ENCODE measurements at places on chromosomes 4 and X. TPM values are rescaled to one million over a fixed set of nuclear protein-coding genes. Genes with fewer than 3 reads are reported as not detected.
A peak's percentile ranks its signal among the peaks of the same experiment; 100 is the strongest.

AIFM1 gene
- 39.6 TPM for total RNA-seq

CSAG1 gene
- 1.2 TPM for total RNA-seq

EPHA5 gene
- total RNA-seq: 1.3 TPM

DNA sequence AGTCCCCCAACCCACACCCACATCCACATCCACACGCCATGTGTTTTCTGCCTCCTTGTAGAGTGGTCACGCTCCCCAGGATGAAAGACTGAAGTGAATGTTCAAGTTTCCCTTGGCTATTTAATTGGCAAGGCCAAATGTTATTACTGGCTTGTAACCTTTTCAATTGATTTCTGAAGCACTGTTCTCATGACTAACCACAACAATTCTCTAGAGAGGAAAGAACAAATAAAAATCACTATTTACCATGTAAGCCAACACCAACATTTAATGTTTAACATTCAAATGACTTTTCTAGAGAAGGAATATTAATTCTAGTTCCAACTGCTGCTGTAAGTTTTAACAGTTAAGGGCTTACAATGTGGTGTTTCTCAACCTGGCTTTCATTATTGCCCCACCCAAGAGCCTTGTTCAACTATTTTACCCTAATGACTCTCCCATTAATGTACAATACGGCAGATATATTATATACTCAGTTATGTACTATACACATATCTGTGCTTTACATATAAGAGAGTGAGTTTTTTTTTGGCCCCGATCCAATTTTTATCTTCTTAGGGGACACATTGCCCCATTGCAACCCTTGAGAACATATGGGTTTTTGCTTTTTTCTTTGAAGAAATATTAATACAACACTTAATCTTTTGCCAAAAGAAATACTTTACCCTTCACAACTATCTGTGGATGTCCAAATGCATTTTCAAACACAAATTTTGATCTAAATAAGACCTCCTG, 46.5 kb downstream of the RELL1 start:
- H3K27ac ChIP-seq: no peak overlapping the region
- no peaks in the 10 kb centered on the region for H3K36me3 ChIP-seq
- DNase-seq: no peak
- no peaks in the 10 kb centered on the region for H3K4me1 ChIP-seq

DNA sequence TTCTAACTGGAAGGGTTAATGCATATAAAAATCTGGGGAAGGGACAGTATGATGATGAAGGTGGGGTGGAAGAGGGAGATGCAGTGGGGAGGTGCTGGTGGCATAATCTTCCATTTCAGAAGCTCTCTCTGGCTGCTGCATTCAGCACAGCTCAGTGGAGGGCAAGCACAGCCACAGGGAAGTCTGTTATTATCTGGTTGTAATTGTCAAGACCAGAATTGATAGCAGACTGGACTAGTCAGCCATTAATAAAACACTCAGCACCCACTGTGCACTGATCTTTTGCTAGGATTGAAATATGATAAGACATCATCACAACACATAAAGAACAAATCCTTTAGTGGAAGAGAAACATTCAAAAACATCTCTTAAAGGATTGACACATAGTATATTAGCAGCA, 414.2 kb upstream of the LCORL start:
- H3K27me3 ChIP-seq: no peaks in the 10 kb centered on the region
- H3K4me1 ChIP-seq: no peaks in the 10 kb centered on the region
- DNase-seq: no peak
- H3K36me3 ChIP-seq: no peaks in the 10 kb centered on the region

GRCh38 chr4:159977907-159978617, 875.2 kb downstream of the RAPGEF2 start:
- DNase-seq: no peak
- no peaks in the 10 kb centered on the region for H3K4me1 ChIP-seq
- H3K27ac ChIP-seq: no peak overlapping the region
- H3K27me3 ChIP-seq: no peaks in the 10 kb centered on the region

- no peaks in the 10 kb centered on the region for H3K36me3 ChIP-seq
- no peak for DNase-seq
- no peaks in the 10 kb centered on the region for H3K27me3 ChIP-seq
- no peaks in the 10 kb centered on the region for H3K4me1 ChIP-seq
- H3K4me3 ChIP-seq: no peak overlapping the region
These were observed 45.7 kb downstream of the TRIM61 start for GRCh38 chr4:164931551-164932324.

- no peak overlapping the region for H3K4me3 ChIP-seq
- DNase-seq: peak; percentile 67
- H3K36me3 ChIP-seq: no peaks in the 10 kb centered on the region
- no peak overlapping the region for H3K27ac ChIP-seq
- peaks cover 9% of the 10 kb centered on the region for H3K4me1 ChIP-seq
These were observed 37.4 kb downstream of the MID1 start for GRCh38 chrX:10582945-10583344.

All from astrocyte (in vitro differentiated cells and primary cell).